Fibroblast of villous mesenchyme (primary cell): ENCODE measurements at places on chromosomes 1 and 21. TPM values are rescaled to one million over a fixed set of nuclear protein-coding genes. Genes with fewer than 3 reads are reported as not detected.

Gene NTMT2
- total RNA-seq = not detected in 2 replicates

Gene KIF14
- total RNA-seq = 6.4 and 14.2 TPM in 2 replicates

Gene LCE1E
- not detected in 2 replicates for total RNA-seq

Gene ANKRD65
- total RNA-seq = 0.43 and 1.6 TPM in 2 replicates

Gene NPR1
- total RNA-seq = 1.6 and 3.9 TPM in 2 replicates

Gene ACP6
- total RNA-seq = 4.8 and 6.0 TPM in 2 replicates

Gene RPS8
- 1,148 and 1,233 TPM in 2 replicates for total RNA-seq

Gene KRTAP11-1
- total RNA-seq = not detected in 2 replicates

Gene OR2L8
- not detected in 2 replicates for total RNA-seq

Gene DMBX1
- total RNA-seq = not detected in 2 replicates

Gene IL20
- 0.32 and 0.86 TPM in 2 replicates for total RNA-seq

Gene S100A9
- total RNA-seq = not detected in 2 replicates

Gene CHI3L2
- total RNA-seq = not detected in 2 replicates

Gene CD52
- not detected in 2 replicates for total RNA-seq

Gene C1orf52
- total RNA-seq = 14.2 and 23.7 TPM in 2 replicates

Gene MPZ
- 2.6 and 2.9 TPM in 2 replicates for total RNA-seq

Gene AMPD1
- total RNA-seq = not detected in 2 replicates

Gene RAB7B
- 4.2 and 5.2 TPM in 2 replicates for total RNA-seq

Gene RASAL2
- total RNA-seq = 30.9 and 40.6 TPM in 2 replicates

Gene PLA2G2A
- not detected in 2 replicates for total RNA-seq

Gene KCNJ9
- not detected in 2 replicates for total RNA-seq
